H7 (cell line): ENCODE measurements at places on chromosomes 13 and 19. TPM values are rescaled to one million over a fixed set of nuclear protein-coding genes. Genes with fewer than 3 reads are reported as not detected.

DNA sequence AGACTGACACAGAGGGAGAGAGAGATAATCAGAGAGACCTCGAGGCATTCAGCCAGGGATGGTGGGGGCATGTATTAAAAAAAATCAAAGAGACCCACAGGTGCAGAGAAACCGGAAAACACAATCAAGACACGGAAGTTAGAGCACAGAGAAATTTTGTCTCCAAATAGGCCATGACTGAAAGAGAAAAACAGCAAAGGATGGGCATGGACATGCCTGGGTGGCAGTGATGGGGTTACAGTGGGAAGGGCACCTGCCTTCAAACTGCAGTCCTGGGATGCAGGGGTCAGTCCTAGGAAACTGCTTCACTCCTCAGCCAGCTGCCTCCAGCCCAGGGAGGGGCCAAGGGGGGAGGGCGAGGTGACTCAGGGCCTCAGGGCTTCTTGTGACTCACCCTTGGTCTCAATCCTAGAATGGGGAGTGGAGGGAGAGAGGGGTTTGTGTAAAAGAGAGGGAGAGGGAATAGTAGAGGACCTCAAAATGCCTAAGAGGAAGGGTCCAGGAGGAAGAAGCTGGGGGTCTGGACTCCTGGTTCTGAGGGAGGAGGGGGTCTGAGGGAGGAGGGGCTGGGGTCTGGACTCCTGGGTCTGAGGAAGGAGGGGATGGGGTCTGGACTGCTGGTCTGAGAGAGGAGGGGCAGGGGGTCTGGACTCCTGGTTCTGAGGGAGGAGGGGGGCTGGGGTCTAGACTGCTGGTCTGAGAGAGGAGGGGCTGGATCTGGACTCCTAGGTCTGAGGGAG, 3.6 kb upstream of the KCNN4 start:
- peak; percentile 44 for DNase-seq

DNA sequence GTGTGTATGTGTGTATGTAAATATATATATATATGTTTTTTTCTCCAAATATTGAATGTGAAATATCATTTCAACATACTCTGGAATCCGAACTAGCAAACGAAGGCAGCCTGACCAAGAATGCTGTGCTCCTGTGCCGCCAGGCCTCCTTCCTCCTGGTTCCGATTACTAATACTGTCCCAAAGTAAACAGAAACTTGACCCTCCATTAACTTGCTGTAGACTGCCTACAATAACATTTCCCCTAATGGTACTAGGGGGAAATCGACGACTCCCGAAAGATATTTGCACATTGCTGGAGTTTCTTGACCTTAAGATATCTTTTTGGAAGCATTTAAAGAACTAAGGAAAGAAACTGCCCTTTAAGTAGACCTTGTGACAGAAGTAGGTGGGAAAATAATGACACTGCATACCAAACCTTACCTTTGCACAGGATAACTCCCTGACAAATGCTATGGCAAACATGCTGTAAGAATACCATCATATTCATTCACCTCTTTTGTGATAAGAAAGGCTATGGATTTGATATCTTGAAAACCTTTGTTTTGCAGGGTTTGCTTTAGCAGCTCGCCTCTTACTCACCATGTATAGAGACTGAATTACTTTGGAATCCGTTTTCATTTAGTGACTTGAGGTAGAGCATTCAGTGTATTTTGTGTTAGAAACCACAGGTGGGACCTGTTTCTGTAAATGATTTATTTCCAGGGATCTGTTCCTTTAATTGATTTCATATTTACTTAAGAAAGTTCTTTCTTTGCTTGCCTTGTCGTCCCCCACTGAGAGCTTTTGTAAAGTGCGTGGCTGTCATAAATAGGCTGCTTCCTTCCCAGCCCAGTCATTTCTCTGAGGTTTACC, 80.1 kb downstream of the KLF5 start:
- DNase-seq: no peak

DNA sequence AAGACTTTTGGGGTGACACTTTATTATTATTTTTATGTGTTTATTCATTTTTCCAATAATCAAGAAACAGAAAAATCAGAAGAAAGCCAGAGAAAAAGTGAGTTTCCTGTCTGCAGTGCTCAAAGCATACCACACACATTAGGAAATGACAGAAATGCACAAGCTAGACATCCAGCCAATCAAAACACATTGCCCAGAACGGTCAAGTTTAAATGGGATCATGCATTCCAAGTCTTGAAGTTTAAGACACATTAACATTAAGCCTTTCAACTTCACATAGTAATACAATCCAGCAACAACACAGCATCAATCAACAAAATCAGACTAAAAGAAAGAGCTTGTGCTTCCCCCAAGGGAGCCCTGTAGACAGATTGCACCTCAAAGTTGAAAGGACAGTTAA, 28.7 kb upstream of the MEDAG start:
- DNase-seq: no peak

Gene GFY
- total RNA-seq: not detected in 2 replicates

DNA sequence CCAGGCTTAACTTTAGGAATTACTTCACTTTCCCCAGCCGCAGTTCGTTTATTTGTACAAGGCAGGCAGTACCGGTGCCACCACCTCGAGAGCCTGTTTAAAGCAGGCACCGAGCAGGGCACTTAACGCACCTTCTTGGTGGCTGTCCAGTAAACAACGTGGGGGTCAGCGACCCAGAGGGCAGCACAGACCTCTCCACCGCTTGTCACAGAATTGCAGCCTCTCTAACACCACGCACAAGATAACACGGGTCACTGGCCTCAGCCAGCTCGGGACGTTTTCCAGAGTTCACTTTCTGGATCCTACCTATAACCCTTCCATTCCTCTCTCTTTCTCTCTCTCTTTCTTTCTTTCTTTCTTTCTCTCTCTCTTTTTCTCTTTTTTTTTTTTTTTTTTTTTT, 16.8 kb upstream of the ELAVL1 start:
- DNase-seq: no peak

DNA sequence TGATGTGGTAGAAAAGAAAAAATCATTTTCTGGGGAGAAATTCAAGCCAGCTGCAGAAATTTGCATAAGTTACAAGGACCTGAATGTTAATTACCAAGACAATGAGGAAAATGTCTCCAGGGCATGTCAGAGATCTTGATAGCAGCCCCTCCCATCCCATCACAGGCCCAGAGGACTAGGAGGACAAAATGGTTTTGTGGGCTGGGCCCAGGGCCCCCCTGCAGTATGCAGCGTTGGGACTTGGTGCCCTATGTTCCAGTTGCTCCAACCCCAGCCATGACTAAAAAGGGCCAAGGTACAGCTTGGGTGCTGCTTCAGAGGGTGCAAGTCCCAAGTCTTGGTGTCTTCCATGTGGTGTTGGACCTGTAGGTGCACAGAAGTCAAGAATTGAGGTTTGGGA, 76.6 kb upstream of the SOX1 start:
- DNase-seq: no peak

DNA sequence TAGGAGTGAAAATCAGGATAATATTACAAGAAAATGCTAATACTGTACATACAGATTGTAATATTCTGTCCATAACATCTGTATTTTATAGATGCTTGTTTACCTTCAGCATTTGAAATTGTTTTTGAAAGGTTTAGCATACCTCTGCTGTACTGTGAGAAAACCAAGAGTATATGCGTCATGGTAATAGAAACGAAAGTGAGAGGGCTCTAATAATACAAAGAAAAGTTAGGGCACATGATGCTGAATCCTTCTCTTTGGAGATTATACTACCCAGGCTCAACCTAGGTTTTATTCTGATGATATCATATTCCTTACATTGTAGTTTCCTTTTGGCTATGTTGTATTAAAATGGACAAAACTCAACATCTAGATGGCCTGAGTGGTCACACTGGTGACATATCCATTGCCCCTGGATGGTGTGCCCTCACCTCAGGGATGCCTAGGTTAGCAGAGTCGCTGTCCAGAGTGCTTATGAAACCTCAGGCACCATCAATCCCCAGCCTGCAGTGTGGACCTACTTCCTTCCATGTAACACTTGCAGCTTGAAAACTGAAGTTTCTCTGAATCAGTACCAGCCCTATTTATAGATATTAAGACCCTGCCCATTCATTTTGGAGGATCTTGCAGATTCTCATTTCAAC, 253.7 kb downstream of the KCTD12 start:
- peak; percentile 14 for DNase-seq
